ENCODE measurements at places on chromosomes 1 and 21. TPM values are rescaled to one million over a fixed set of nuclear protein-coding genes. Genes with fewer than 3 reads are reported as not detected.

GRCh38 chr1:37035796-37036666, 1.7 kb upstream of the GRIK3 start:
- H3K4me1 ChIP-seq: peaks cover 6% of the 10 kb centered on the region
- no peaks in the 10 kb centered on the region for H3K36me3 ChIP-seq
- H3K27ac ChIP-seq: no peak overlapping the region
- H3K27me3 ChIP-seq: peaks cover 72% of the 10 kb centered on the region

GRCh38 chr1:15700508-15700907, 16.4 kb downstream of the PLEKHM2 start:
- no peak overlapping the region for H3K4me3 ChIP-seq
- H3K36me3 ChIP-seq: peaks cover 23% of the 10 kb centered on the region
- H3K27ac ChIP-seq: no peak overlapping the region
- DNase-seq: no peak
- peaks cover 28% of the 10 kb centered on the region for H3K4me1 ChIP-seq
- H3K27me3 ChIP-seq: no peaks in the 10 kb centered on the region

GRCh38 chr1:27403065-27403726, 10.8 kb downstream of the GPR3 start:
- H3K4me1 ChIP-seq: peaks cover 23% of the 10 kb centered on the region
- H3K36me3 ChIP-seq: peaks cover 21% of the 10 kb centered on the region
- peak overlapping the region; percentile 84 for H3K27ac ChIP-seq
- peak; percentile 46 for DNase-seq

DNA sequence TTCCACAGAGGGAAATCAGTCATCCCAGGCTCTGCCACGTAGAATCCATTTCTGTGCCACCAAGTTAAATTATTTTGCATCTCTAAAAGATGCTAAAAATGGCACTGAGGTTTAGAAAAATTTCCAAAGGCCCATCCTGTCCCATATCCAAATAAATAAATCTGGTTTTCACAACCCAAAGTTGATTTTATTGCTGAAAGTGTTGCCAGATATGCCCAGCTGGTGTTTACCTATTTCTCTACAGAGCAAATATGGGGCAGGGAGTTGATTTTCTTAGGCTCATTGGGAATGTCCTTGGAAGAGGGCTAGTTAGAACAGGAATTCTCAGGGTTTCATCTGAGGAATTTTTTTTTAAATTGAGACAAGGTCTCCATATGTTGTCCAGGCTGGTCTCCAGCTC, 19.0 kb downstream of the MAP1LC3C start:
- no peak overlapping the region for H3K4me3 ChIP-seq
- DNase-seq: no peak
- no peaks in the 10 kb centered on the region for H3K36me3 ChIP-seq
- H3K27ac ChIP-seq: no peak overlapping the region
- H3K4me1 ChIP-seq: no peaks in the 10 kb centered on the region

GRCh38 chr1:28796352-28797211, 15.4 kb upstream of the OPRD1 start:
- no peak overlapping the region for H3K27ac ChIP-seq
- H3K36me3 ChIP-seq: no peaks in the 10 kb centered on the region
- H3K4me3 ChIP-seq: no peak overlapping the region
- H3K4me1 ChIP-seq: peaks cover 3% of the 10 kb centered on the region
- H3K27me3 ChIP-seq: peaks cover 11% of the 10 kb centered on the region

- peaks cover 61% of the 10 kb centered on the region for H3K27me3 ChIP-seq
- H3K4me3 ChIP-seq: peak within 1 kb of the TSS; percentile 70
- peak within 1 kb of the TSS; percentile 50 for H3K27ac ChIP-seq
- peaks cover 42% of the 10 kb centered on the region for H3K4me1 ChIP-seq
- peak; percentile 31 for DNase-seq
Measured at GRCh38 chr21:26845066-26845758, at the start of gene ADAMTS1. Gene ADAMTS1, minus strand, starts transcription at chr21:26845409. Its CDS starts 455 bp downstream, at chr21:26844954.

- peaks cover 34% of the 10 kb centered on the region for H3K36me3 ChIP-seq
- H3K27me3 ChIP-seq: no peaks in the 10 kb centered on the region
- no peak for DNase-seq
- no peak overlapping the region for H3K27ac ChIP-seq
Measured at GRCh38 chr1:52532731-52533327, 20.1 kb downstream of the TUT4 start.

GRCh38 chr1:230701895-230702768, 11.8 kb downstream of the AGT start:
- DNase-seq: no peak
- H3K36me3 ChIP-seq: no peaks in the 10 kb centered on the region
- H3K4me3 ChIP-seq: no peak overlapping the region
- no peak overlapping the region for H3K27ac ChIP-seq

DNA sequence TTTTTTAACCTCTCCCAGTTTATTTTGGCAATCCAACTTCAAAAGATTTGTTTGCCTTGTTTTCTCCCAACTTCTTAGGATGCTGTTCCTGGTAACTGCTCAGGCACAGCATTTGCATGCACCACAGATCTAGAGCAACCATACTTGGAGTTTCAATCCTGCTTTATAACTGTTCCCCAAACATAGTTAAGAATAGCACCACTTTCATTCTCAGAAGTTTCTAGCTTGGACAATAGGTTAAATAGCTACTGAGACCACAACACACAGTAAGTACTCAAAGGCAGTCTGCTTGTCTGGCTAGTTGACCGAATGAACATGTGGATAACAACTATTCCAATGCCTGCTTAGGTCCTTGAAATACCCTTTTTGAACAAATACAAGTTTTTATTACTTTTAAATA, 76.8 kb downstream of the FOXJ3 start:
- H3K27ac ChIP-seq: no peak overlapping the region
- H3K36me3 ChIP-seq: peaks cover 30% of the 10 kb centered on the region
- no peaks in the 10 kb centered on the region for H3K27me3 ChIP-seq

DNA sequence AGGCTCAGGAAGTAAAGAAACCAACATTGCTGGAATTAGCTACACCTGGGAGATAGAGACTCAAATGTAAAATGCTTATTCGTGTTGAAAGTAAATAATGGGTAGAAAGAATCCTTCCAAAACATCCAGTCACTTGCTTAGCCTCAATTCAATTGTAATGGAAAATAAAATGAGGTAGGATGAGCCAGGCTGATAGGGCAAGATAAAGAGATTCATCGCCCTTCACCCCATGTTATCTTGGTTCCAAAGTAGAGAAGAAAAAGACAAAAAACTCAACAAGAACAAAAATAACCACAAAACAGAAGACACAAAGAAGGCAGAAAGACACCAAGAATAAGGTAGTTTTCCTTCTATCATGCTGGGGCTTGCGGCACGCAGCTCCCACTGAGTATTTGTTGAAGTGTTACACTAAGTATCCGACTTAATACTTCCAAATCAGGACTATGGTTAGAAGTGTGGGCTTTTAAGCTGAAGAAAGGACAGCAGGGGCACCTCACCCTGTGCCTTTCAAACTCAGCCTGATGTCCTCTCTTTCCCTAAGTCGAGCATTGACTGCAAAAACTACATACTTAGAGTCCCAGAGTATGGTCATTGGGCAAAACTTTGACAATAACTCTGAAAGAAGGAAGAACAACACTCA, 202.1 kb downstream of the VAV3 start:
- no peak overlapping the region for H3K4me3 ChIP-seq
- H3K4me1 ChIP-seq: no peaks in the 10 kb centered on the region
- H3K27me3 ChIP-seq: no peaks in the 10 kb centered on the region
- peaks cover 2% of the 10 kb centered on the region for H3K36me3 ChIP-seq

DNA sequence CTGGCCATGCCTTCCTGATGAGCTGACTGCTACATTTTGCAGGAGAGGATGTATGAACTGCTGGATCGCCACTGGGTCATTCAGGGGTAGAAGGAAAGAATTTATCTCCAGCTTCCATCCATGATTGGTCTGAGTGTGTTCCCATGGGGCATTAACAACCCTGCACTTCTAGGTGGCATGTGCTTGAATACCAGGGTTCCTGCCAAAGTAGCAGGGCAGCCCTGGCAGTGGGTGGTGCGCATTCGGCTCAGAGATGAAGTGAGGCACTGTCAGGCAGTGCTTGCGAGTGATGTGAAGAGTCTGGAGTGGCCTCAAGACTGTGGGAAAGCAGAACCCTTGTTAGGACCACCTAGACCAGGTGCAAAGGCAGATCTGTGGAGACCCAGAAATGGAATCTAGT, 294.9 kb downstream of the ASTN1 start:
- H3K4me1 ChIP-seq: no peaks in the 10 kb centered on the region
- H3K36me3 ChIP-seq: no peaks in the 10 kb centered on the region
- no peaks in the 10 kb centered on the region for H3K27me3 ChIP-seq
- no peak overlapping the region for H3K27ac ChIP-seq

GRCh38 chr1:7218210-7218832, 433.1 kb downstream of the CAMTA1 start:
- DNase-seq: peak; percentile 49
- H3K4me1 ChIP-seq: no peaks in the 10 kb centered on the region
- no peak overlapping the region for H3K4me3 ChIP-seq
- H3K27me3 ChIP-seq: peaks cover 9% of the 10 kb centered on the region
- H3K27ac ChIP-seq: no peak overlapping the region

Gene IPP
- total RNA-seq: 10.4 TPM

Gene F5
- 1.6 TPM for total RNA-seq

Gene MPL
- not detected for total RNA-seq
